ENCODE measurements at places on chromosomes 1 and 21.

GRCh38 chr1:59133997-59134396, 162.9 kb upstream of the FGGY start:
- no peak for DNase-seq

GRCh38 chr1:162535501-162535900, 26.0 kb upstream of the UAP1 start:
- no peak for DNase-seq

- DNase-seq: no peak
Observed at GRCh38 chr1:62307895-62308492, 11.2 kb downstream of the KANK4 start.

GRCh38 chr1:214587165-214587564, 15.8 kb upstream of the CENPF start:
- no peak for DNase-seq

GRCh38 chr1:74396933-74397332, 115.5 kb downstream of the LRRC53 start:
- no peak for DNase-seq

DNA sequence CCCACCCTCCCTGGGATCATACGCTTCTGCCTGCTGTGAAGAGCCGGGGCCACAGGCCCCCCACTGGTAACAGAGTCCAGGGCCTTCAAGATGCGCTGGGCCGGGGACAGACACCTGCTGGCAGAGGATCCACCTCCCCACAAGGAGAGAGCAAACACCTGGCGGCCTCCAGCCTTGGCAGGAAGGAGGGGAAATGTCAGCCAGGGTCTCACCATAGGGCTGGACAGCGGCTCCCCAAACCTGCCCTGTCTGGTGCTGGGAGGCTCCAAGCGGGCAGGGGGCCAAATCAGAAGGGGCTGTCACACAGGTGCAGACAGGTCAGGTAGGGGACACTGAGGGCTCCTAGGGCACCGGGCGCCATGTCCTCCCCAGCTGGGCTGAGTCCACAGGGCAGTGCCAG, 58.9 kb downstream of the KCNAB2 start:
- DNase-seq: no peak

GRCh38 chr1:232493869-232494268, 136.1 kb downstream of the SIPA1L2 start:
- DNase-seq: no peak

- no peak for DNase-seq
Observed at GRCh38 chr21:44574457-44575306, 1.2 kb downstream of the KRTAP10-4 start.

DNA sequence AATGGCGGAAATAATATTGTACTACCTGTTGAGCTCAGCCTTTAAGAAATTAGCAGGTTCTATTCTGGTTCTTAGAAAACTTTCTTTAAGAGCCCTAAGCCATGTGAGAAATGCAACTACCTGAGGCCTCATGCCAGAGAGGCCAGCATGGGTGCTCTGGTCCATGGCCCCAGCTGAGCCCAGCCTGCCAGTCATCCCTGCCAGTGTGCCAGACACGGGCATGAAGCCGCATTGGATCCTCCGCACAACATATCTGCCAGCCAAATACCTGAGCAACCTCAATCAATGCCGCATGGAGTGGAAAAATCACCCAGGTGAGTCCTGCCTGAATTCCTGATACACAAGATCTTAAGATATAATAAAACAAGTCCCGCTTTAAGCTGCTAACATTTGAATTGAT, 91.8 kb downstream of the C21orf91 start:
- no peak for DNase-seq

DNA sequence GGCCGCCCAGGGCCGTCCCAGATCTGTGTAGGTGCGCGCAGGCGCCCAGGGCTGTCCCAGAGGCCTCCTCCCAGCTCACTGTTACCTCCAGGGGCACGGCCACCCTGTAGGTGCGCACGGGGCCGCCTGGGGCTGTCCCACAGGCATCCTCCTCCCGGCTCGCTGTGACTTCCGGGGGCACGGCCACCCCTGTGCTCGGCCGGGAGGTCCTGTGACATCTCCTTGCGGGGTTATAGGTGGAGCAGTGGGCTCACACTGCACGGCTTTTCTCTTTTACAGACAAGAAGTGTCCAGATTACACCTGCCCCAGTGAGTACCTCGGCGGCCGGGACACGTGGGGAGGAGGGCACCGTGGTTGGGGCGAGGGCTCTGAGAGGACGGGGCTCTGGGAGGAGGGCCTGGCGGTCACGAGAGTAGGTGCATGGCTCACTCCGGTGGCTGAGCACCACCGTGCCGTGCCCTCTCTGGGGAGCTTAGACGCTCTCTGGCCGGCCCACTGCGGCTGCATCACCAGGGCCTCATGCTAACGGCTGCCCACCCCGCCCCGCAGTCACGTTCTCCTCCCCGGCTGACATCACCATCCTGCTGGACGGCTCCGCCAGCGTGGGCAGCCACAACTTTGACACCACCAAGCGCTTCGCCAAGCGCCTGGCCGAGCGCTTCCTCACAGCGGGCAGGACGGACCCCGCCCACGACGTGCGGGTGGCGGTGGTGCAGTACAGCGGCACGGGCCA, 21.4 kb downstream of the COL6A1 start:
- no peak for DNase-seq

- DNase-seq: no peak
Observed at GRCh38 chr1:206896261-206896660, 982 bp upstream of the IL24 start.

DNA sequence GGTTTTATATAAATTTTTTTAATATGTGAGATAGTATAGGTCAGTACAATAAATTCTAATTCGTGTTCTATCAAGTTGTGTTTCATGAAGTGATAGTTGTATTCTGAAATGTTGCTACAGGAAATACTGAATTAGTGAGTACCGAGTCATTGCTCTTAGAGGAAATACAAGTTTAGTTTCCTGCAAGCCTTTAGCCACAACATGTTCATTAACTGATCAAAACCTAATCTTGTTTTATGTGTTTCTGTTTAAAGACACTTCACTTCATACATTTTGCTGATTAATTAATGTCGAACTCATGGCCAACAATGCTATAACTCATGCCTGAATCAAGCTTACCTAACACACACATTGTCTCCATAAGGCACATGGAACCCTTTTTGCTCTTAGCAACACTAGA, 43.6 kb downstream of the LRRC7 start:
- DNase-seq: no peak

- no peak for DNase-seq
Observed at GRCh38 chr1:94531664-94532063, 9.9 kb downstream of the F3 start.

Measured in activated T-helper 1 cell treated with anti-CD3 and anti-CD28 coated beads, Interleukin-12 subunit alpha, Interleukin-12 subunit beta, Interleukin-2, Interleukin-4 antibody, amounts not matched to agents 30 ng/mL and 10 ng/mL and 1 ng/mL, durations not matched to agents 14 hours and 24 hours and 36 hours (primary cell).